ENCODE measurements at places on chromosomes 2 and 18.

- peak; percentile 34 for DNase-seq
Measured at GRCh38 chr2:128315122-128315828, 3.4 kb downstream of the HS6ST1 start.

DNA sequence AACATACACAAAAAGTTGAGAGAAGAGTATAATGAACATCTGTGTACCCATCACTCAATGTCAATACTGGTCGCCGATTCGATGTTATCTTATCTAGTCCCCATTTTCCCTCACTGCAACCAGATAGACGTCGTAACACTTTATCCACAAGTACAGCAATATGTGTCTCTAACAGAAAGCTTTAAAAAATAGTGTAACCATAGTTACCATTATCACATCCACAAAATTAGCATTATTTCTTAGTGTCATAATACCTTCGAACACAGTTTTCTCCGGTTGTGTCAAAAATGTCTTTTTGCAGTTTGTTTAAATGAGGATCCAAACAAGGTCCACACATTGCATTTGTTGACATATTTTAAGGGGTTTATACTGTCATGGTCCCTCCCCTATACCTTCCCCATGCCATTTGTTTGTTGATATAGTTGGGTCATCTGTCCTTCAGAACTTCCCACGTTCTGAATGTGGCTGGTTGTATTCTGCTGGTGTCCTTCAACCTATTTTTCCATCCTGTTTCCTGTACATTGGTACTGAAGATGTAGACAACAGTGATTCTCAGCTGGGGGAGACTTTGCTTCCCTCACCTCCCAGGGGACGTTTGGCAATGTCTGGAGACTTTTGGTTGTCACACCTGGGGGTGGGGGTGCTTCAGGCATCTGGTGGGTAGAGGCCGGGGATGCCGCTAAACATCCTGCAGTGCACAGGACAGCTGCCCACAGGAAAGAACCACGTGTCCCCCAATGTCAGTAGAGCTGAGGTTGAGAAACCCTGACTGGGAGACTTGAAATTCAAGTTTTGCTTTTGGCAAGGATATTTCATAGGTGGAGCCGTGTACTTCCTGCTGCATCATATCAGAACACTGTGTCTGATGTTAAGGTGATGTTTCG, 72.7 kb upstream of the SPRED2 start:
- DNase-seq = no peak

DNA sequence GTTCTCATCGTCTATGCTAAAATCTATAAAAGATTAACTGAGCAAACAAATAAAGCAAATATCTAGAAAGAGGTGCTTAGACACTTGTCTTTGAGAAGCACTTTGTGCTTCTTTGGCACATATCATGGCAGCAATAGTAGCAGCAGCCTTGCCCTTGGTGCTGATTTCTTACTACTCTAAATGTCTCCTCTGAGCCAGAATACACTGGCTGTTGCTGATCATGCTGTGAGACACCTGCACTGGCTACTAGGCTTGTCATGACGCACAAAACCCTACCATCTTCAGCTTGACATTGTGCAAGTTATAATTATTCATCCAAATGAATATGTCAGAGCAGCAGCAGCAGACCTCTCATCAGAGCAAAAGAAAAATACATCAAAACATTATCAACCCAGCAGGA, 46.7 kb downstream of the FANCL start:
- DNase-seq = no peak

GRCh38 chr2:118672571-118673158, 174.8 kb downstream of the EN1 start:
- DNase-seq = no peak

DNA sequence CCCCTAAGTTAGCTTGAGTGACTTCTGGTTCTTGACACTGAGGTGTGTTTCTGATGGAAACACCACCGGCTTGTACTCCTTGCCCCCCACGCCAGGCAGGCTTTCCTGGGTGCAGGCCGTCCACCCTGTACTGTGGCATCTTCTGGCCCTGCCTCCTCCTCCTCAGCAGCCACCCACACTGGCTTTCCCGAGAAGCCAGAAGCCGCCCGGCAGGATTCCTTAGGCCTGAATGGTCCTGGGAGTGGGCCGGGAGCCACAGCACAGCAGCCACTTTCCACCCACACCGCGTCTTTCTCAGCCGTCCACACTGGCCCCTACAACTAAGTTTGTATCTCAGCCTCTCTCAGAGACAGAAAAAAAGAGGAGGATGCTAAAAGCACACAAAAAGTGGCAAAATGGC, 2.1 kb upstream of the HSBP1L1 start:
- DNase-seq = no peak

GRCh38 chr18:45353530-45353929, 261.7 kb upstream of the SLC14A2 start:
- DNase-seq = no peak

Measured in 8988T (cell line).